SJSA1 (cell line): ENCODE measurements at places on chromosomes 13 and 19.

DNA sequence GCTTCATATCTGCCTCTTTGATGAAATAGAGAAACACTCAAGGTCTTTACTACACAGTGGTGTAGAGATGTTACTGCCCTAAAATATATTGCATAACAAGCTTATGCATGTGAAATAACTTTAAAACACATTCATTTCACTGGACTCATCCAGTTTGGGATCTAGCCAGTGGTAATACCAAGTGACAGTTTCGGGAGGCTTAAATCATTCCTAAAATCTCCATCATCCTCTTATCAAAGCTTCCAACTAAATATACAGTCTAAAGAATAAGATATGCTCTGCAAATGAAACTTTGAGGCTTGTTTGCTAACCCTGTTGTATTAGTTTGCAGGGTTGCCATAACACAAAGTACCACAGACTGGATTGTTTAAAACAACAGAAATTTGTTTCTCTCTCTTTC is 52.8 kb downstream of the THSD1 start:
- DNase-seq = no peak

DNA sequence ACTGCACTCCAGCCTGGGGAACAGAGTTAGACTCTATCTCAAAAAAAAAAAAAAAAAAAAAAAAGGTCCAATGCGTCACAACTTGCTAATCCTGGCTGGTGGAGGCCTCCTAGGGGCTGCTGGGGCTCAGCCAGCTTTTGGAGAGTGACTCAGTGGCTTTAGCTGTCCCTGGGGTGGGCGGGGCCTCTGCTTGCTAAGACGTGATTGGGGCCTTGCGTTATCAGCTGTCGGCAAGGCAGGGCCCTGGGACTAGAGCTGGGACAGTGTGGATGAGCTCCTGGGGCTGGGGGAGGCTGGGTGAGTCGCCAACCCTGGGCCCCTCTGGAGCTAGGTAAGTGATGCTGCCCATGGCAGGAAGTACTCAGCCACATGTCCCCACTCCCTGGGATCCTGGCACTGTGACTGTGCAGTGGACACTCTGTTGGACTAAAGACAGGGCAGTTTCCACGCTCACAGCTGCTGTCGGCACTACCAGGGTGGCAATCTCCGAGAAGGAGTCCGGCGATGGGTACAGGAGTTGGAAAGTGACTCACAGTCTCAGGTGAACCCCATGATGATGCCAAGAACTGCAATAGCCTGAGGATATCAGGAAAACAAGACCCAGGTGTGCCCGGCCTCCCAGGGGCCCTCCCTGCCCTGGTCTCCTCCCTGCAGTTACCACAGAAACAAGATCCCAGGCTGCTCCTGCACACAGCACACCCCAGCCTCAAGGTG is 32.2 kb downstream of the F2RL3 start:
- peak; percentile 70 for DNase-seq

DNA sequence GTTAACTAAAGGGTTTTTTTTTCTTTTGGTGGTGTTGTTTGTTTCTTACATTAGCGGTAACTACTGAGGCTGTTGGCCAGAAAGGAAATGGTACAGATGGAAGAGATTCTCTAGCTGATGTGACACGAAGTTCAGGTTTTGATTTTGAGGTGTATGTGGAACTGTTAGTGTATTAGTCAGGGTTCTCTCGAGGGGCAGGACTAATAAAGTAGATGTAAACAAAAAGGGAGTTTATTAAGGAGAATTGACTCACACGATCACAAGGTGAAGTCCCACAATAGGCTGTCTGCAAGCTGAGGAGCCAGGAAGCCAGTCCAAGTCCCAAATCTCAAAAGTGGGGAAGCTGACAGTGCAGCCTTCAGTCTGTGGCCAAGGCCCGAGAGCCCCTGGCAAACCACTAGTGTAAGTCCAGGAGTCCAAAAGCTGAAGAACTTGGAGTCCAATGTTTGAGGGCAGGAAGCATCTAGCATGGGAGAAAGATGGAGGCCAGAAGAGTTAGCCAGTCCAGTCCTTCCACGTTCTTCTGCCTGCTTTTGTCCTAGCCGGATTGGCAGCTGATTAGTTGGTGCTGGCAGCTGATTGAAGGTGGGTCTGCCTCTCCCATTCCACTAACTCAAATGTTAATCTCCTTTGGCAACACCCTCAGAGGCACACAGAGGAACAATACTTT is 577.6 kb downstream of the EFNB2 start:
- DNase-seq = no peak

DNA sequence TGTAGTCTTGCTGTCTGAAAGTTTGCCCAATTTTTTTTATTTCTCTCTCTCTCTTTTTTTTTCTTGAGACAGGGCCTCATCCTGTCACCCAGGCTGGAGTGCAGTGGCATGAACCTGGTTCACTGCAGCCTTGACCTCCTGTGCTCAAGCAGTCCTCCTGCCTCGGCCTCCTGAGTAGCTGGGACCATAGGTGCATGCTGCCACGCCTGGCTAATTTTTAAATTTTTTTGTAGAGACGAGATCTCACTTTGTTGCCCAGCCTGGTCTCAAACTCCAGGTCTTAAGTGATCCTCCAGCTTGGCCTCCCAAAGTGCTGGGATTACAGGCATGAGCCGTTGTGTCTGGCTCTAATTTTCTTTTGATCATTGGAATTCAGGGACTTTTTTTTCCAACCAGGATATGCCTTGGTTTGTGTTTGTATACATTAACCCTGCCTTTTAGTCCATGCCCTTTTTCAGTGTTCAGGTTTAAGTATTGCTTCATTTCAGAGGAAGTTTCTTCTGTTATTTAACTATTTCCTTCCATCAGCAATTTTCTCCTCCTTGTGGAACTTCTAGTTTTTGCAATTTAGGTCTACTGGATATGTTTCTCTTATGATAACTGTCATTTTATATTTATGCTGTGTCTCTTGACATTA is 201.4 kb downstream of the PCCA start:
- no peak for DNase-seq

DNA sequence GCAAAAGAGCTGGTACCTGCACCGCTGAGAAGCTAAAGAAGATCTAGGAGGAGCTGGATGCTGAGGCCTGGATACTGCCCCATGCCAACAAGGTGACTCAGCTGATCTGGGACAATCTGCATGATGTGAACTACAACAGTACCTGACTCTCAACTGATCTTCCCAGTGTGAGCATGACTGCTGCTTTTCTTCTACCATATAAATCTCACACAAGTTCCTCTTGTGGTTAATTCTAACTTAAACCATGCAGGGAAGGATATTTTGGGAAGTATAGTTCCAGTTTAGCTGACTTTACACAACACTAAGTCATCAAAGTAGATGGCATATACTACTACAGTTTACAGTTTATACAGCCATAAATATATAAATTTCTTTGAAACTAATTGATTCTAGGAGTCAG is 91.9 kb downstream of the SLAIN1 start:
- DNase-seq = no peak

GRCh38 chr13:39297664-39298171 is 259.5 kb downstream of the NHLRC3 start:
- no peak for DNase-seq
